Stimulated activated naive CD4-positive, alpha-beta T cell treated with Interleukin-2 at 50 U/mL for 16 hours (primary cell): ENCODE measurements at places on chromosomes 13 and 19.

GRCh38 chr13:51191743-51192142 is 30.5 kb upstream of the FAM124A start:
- no peak for DNase-seq

DNA sequence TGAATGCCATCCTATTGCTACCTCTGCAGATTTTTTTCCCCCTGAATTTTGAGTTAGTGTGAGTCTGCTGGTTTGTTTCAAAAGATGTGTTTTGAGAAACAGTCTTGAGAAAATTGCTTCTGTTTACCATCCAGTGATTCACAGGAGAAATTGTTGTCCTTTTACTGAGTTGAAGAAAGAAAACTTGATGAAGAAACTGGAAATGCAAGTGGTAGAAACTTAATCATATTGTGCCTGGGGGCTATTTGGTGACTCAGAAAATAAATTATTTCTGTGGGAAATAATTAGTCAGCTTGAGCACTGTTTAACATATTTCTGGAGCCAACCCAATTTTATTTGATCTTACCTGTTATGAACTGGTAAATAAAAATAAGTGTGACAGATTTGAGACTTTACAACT is 35.4 kb downstream of the PAN3 start:
- DNase-seq: no peak

- no peak for DNase-seq
Measured at GRCh38 chr13:90968166-90968904, 379.2 kb upstream of the MIR17HG start.

- peak; percentile 34 for DNase-seq
Measured at GRCh38 chr19:16327911-16328823, 3.5 kb downstream of the KLF2 start.

GRCh38 chr13:54144828-54145227 is 1116.2 kb downstream of the OLFM4 start:
- no peak for DNase-seq
